ENCODE measurements at places on chromosomes 2 and 18.

- no peak for DNase-seq
Observed at GRCh38 chr2:96430394-96430988, 74.7 kb downstream of the NEURL3 start.

DNA sequence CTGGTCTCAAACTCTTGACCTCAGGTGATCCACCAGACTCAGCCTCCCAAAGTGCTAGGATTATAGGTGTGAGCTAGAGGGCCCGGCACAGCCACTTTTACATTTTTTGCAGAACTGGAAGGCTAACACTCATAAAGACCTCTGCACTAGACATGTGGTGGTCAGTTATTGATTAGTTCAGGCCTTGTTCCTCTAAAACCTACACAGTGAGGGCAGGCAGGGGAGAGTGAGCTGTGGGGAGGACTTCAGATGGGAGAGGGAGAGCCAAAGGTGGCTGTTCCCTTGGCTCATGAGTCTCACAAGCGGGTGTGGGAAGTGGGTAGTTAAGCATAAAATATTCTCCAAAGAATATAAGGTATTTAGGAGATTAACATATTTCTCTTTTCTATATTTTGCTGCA lies 29.3 kb upstream of the ACYP2 start:
- DNase-seq: no peak

- DNase-seq: no peak
Observed at GRCh38 chr18:55083461-55083860, 124.2 kb upstream of the CCDC68 start.

DNA sequence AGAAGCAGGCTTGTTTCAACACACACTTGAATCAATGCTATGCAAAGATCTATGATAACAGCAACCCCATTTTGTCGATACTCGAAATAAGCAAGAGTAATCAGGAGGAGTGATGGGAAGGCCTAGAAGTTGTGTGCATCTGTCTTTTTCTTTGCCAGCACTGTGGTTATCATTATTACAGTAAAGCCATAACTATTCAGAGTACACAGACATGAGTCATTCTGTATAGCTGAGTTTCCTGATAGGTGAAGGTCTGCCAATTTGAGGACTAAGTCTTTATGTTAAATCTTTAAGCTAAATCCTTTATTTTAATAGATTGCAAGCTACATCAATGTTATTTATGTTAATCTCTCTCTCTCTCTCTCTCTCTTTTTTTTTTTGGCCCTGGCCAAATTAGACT lies 1344.4 kb upstream of the CELF4 start:
- DNase-seq: no peak

DNA sequence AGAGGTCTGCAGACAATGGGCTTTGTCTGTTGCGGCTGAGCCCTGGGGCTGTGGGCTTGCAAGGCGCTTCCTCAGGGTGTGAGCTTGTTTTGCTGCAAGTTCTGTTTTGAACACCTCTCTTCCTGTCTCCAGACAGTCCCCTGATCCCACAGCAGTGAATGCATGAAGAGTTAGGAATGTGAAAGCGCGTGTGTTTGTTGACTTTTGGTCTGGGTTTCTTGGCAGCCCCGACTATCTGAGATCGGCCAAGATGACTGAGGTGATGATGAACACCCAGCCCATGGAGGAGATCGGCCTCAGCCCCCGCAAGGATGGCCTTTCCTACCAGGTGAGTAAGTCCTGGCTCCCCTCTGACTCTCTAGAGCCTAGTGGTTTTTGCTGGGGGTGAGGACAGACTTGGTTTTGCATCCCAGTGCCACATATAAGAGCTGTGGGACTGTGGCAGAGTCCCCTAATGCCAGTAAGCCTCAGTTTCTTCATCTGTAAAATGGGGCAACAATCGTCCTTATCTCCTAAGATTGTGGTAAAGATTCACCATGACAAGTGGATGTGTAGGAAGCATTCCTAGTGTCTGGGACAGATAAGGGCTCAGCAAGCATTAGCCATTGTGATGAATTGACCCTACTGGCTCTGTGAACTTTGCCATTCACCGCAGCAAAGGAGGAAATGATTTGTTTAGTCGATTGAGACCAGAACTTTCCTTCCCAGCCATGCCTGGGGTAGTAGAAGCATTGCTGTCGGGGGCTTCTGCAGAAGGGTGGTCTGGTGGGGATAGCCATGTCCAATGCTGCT lies 3.0 kb downstream of the LBH start:
- DNase-seq: peak; percentile 95

GRCh38 chr2:106073678-106074406 lies 120.3 kb downstream of the UXS1 start:
- DNase-seq: no peak

DNA sequence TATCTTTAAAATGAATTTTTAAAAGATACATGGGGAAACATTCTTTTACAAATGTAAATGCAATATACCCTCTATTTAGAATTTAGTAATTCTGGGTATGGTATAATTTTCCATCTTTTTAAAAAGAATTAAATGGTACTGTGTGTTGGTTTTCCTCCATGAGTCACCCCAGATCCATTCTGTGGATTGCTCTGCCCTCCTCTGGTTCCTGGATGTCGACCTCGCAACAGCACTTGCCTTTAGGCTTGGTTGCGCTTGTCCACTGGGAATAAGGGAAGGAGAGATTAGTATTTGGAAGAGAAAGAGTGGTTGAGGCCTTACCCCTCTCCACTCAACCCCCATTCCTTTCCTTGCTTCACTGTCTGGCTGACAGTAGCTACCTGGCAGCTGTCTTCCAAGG lies 90.4 kb downstream of the FTCDNL1 start:
- DNase-seq: no peak

- DNase-seq: no peak
Observed at GRCh38 chr2:182504903-182505302, 78.1 kb upstream of the PDE1A start.

DNA sequence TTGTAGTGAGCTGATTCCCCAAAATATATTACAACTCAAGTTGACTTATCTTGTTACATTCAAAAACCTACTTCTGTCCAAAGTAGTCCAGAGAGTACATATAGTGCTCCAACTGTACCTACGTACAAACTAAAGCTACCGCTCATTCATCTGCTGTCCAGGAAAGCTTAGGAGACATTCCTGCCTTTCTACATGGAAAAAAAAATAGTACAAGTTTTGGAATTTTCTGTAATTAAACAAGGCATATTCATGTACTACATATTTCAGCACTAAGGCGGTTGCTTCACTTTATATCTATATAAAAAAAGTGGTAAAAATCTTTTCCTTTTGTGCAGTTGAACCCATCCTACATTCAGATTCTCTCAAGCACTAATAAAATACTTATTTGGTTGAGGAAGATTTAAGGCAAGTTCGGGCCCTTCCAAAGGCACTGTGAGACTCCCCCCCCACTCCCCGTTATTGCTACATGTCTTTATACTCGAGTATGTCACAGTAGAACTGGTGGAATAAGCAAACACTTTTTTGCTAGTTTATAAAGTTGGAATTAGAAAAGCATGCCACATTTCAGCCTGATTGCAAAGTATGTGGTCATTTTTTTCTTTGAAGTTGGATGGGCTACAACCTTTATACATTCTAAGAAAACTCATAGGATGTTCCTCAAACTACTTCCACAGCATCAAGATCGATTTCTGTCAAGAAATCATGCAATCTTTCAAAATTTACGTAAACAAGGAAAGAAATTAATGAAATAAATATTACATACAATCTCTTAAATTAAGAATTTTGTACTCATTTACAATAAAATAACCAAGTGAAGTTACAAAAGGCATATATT lies 3.7 kb downstream of the ZFP36L2 start:
- no peak for DNase-seq

DNA sequence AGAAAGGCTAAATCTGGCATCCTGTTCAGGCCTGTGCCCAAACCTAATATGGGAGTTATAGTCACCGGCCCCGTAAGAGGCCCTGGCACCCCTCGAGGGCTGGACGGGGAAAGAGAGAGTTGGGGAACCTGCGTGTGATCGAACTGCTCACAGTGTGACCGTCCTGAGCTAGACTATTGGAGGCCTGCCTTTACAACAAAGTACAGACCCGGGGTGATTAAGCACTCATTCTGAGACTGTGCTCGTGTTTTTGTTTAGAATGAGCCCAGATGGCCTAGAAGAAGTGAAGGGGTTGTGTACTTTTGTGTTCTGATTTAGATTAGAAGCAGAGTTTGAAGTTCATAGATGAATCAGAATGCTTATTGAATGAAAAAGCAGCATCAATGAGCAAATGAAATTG lies 115.3 kb downstream of the ACOXL start:
- DNase-seq: no peak

DNA sequence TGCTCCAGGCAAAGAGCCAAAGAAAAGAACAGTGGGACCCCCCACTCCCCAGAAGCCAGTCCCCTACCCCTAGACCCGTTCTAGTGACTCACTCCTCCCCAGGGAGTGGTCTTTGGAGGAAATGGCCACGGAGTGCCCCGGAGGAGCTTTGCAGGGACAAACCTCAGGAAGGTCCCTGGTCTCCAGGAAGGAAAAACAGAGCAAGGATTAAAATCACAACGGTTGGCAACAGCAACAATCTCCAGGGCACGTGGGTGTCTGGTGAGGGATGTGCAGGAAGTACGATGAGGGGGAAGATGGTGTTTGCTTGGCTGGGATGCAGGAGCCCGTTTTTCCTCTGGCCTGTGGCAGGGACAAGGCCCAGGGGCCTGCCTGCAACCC lies 135.0 kb downstream of the SMAD2 start:
- no peak for DNase-seq

DNA sequence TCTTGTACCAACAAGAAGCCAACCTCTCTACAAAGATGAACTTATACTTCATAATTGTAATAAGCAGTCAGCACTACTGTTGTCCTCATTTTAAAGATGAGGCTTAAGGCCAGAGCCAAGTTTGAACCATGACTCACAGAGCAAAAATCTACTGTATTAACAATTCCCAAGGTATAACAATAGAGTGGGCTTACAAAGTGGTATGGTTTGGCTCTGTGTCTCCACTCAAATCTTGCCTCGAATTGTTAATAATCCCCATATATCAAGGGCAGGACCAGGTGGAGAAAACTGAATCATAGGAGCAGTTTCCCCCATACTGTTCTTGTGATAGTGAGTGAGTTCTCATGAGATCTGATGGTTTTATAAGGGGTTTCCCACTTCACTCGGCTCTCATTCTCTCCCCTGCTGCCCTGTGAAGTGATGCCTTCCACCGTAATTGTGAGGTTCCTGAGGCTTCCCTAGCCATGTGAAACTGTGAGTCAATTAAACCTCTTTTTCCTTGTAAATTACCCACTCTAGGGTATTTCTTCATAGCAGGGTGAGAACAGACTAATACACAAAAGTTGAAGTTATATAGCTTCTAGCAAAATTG lies 19.5 kb downstream of the MRPL44 start:
- DNase-seq: no peak

DNA sequence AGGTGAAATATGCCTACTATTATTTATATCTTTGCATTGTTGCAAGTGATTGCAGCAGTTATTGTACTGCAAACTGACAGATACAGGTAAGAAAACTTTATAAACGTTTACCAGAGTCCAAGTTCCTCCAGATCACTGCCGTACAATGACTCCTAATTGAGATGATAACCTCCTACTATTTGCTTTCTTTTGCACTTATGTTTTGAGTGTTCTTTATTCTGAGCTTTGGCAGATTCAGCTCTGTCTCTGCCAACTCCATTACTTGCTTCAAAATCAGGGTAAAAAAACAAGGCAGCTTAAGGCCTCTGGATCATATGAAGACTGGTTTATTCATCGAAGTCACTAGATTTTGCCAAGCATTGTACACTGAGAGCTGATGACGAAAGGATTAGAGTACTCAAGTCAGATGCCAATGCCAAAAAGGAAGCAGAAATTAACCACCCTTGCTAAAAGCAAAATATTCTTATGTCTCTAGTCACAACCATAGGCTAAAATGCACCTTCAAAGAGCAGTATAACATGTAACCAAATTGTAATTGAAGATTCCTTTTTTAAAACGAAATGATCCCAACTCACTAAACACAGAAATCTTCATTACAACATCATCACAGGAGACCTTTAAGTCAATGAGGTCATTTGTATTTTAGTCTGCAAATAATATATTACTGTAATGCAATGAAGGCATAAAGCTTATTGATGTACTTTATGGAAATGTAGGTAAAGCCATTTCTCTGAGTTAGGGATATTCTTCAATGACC lies 10.5 kb upstream of the IKZF2 start:
- DNase-seq: no peak

DNA sequence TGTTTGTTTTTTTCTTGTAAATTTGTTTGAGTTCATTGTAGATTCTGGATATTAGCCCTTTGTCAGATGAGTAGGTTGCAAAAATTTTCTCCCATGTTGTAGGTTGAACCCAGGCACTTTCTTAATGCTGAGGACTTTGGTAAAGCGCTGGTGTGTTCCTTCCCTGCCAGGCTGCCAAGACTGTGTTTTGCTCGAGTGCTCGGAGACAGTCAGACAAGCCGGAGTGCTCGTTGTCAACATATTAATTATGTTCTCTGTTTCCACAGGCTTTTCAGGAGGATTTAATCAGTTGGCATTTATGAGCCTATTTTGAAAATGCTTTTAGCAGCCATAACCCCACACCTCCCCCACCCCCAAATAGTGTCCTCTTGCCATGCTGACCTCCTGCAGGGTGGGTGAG lies 6.4 kb downstream of the MTCL1 start:
- DNase-seq: no peak

- no peak for DNase-seq
Observed at GRCh38 chr2:86211033-86211795, 12.0 kb downstream of the MRPL35 start.

DNA sequence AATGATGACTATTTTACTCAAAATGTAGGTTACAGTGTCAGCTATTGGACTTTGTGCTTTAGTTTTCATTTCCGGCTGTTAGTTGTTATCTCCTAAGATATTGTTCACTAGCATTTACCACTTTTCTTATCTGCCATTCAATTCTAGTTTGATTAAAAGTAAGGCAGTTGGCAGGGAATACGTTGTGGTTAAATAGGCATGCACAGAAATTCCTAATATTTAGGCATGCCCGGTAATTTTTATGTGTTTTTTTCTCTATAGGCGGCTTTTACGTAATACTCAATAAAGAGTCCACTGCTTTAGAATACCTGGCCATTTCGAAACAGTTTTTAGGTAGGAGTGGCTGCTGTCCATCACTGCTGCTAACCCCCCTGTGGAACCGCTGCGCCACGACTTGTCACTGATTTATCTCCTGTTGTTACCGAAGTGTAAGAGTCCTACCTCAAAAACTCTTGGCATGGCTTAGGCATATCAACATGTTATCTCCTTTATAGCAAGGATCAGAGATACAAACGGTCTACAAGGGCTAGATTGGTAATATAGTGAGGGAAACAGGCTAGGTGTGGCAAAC lies 39.5 kb downstream of the BABAM2 start:
- DNase-seq: no peak

DNA sequence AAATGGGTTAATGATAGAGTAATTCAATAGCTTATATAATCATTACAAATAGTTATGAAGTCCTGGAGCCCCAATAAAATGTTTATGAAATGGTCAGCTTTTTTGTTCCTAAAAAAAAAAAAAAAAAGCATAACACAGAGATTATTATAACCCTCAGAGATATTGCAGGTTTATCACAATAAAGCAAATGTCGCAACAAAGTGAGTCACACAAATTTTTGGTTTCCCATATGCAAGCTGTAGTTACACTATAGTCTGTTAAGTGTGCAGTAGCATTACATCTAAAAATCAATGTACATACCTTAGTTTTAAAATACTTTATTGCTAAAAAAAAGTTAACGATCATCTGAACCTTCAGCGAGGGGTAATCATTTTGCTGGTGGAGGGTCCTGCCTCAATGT lies 20.0 kb downstream of the WDFY1 start:
- no peak for DNase-seq

- DNase-seq: no peak
Observed at GRCh38 chr2:174035117-174035635, 70.0 kb upstream of the SP3 start.
